ENCODE measurements at places on chromosomes 6 and 20.
A peak's percentile ranks its signal among the peaks of the same experiment; 100 is the strongest.

DNA sequence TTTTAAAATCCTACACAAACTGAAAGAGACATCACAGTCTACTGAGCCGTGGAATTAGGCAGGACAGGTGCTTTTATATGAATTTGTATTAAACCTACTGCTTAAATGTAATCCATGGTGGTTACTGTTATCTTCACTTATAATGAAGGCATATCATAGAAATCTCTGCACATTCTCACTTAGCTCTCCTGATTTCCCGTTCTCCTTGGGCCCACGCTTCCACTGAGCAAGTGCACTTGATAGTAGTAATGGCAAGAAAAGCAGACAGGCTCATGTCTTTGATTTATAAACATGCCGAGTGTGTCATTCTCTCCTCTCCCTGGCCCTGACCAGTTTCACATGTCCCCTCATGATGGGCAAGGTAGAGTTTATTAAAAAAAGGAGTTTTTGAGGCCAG lies 186.3 kb downstream of the HIVEP2 start:
- no peak for DNase-seq

GRCh38 chr6:126941751-126942150 lies 176.7 kb upstream of the RSPO3 start:
- no peak for DNase-seq

DNA sequence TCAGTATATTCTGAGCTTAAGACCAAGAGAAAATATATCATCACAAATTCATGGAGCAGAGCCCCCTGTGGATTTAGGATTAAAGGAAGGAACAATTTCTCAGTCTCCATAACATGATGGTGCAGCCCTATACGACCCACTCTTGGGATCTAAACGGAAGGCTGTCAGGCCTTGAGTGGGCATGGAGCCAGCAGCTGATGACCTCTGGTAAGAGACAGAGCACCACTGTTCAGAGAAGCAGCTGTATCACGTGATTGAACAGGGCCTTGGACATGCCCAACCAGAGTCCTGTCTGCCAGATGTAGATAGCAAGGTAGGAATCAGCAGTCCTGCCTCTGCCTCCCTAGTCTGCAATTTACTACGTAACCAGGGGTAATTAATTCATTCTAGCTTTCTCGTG lies 259.4 kb upstream of the POU3F2 start:
- DNase-seq, result no peak

DNA sequence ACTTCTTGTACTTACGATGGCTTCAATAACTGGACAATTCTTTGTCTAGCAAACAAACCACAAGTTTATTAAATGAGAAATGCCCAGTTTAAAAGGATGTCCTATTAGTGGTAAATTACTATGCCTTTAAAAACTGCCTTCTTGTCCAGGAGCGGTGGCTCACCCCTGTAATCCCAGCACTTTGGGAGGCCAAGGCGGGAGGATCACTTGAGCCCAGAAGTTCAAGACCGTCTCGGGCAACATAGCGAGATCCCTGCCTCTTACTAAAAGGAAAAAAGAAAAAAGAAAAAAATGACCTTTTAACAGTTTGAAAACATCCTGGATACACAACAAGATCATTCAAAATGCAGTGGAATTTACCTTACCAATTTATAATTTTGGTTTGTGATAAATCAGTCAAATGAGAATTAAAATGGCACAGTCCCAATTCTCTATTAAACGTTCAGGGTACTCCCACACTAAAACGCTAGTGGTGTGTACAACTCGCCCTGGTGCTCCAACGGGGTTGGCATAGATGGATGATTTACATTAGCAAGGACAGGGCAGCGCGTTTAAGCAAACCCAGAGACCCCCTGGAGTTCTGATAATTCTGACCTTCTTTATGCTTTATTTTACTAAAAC lies 2.3 kb downstream of the ZBTB2 start:
- DNase-seq, result peak; percentile 38

DNA sequence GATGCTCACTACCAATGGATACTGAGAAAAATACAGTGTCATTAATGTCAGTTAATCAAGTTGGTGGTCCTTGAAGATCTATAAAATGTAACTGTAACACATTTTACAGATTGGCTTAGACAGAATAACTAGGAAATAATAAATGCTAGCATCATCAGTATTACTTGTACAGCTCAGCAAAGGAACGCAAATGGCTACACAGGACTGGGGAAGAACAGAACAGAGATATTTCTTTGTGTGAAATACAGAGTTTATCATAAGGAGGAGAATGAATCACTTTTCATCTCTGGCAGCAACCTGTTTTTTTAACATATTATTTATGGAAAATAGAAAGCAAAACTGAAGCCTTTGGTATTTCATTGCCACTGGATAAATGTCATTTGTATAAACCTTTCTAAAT lies 8.2 kb upstream of the QKI start:
- DNase-seq, result no peak

- DNase-seq, result no peak
Measured at GRCh38 chr20:36631646-36632045, 14.3 kb downstream of the SLA2 start.

DNA sequence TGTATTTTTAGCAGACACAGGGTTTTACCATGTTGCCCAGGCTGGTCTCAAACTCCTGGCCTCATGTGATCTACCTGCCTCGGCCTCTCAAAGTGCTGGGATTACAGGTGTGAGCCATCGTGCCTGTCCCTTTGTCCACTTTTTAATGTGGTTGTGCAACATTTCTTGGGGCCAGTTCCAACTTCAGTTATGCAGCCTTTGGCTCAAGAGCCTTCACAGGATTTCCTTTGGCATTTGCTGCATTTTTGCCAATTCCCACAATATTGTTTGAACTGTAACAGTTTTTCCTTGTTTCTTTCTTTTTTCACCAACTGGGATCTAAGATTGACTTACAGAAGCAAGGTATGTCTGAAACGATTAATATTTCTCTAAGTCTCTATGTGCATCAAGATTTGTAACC lies 63.6 kb downstream of the EDN1 start:
- no peak for DNase-seq

GRCh38 chr20:39751557-39752137 lies 789.5 kb downstream of the DHX35 start:
- DNase-seq, result no peak

- DNase-seq, result no peak
Measured at GRCh38 chr20:54221996-54222890, 14.4 kb downstream of the PFDN4 start.

- DNase-seq, result no peak
Measured at GRCh38 chr6:155026022-155026705, 31.0 kb downstream of the TIAM2 start.

- DNase-seq, result no peak
Measured at GRCh38 chr6:31831350-31832215, 4.0 kb downstream of the HSPA1B start.

DNA sequence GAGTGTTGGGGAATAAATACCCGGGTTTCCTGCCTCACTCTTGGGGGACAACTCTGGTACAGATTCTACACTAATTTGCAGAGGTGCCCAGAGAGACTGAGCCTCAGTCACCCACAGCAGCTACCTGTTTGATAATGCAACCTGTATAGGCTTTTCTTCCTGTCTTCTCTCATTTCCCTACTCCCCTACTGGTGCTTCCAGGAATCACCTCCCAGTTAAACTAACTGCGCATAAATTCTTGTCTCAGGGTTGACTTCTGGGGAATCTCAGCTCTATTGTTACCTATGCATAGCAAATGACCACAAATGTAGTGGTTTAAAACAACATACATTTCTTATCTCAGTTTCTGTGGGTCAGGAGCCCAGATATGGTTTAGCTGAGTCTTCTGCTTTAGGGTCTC lies 11.3 kb downstream of the OCSTAMP start:
- DNase-seq, result no peak
